Naive thymus-derived CD4-positive, alpha-beta T cell (primary cell): ENCODE measurements at places on chromosomes 1 and 21.

DNA sequence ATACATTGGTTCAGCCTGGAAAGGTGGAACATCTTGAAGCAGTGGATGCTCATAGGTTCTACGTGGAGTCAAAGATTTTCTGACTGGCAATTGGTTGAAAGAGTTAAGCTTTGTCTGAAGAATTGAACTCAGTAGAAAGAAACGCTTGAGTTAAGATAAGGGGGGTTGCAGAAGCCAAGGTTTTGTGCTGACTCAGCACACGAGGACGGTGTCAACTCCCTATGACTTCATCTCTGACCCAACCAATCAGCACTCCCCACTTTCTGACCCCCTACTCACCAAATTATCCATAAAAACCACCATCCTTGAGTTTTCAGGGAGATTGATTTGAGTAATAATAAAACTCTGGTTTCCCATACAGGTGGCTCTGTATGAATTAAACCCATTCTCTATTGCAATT lies 2.5 kb upstream of the PINK1 start:
- no peak for DNase-seq

- no peak for DNase-seq
Measured at GRCh38 chr1:60008500-60008899, 65.1 kb downstream of the C1orf87 start.

DNA sequence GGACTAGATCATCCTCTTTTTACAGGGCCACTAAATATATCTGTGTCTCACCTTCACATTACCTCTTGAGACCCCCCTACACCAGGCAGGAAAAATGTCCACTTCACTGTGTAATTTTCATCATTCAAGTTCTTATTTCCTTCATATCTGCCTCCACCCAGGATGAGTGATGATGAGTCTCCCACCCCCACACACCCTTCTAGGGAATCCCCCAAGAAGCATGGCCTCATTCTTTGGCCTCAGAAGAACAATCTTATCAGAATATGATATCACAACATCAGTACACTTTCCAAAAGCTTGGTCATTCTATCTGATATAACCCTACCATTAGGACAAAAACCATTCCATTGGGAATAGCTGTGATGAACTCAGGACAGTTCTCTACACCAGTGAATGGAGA lies 170.3 kb upstream of the DUSP10 start:
- DNase-seq, result no peak

- no peak for DNase-seq
Measured at GRCh38 chr1:115642168-115643072, 650 bp downstream of the VANGL1 start.

- DNase-seq, result peak; percentile 60
Measured at GRCh38 chr1:15994590-15995351, 9.3 kb upstream of the SRARP start.

DNA sequence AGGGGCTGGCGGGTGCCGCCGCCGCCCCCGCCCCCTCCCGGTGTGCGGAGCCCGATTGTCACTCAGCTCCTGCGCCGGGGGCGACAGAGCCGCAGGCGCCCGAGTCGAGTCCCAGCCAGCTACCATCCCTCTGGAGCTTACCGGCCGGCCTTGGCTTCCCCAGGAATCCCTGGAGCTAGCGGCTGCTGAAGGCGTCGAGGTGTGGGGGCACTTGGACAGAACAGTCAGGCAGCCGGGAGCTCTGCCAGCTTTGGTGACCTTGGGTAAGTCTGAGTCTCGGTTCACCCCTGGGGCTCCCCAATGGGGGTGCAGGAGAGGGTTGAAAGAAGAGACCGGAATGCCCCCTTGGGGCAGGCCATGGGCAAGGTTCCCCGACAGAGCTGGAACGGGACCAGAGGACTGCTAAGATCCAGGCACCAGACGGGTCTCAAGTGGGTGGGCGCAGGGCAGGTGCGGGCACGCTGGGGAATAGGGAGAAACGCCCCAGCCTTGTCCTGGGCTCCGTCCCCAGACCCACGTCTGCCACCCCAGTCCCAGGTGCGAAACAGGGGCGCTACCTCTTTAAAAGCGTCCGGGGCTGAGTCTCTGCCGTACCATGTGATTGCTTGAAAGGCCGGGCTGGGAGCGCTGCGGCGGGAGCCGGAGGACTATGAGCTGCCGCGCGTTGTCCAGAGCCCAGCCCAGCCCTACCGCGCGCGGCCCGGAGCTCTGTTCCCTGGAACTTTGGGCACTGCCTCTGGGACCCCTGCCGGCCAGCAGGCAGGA lies at the start of gene ADORA1:
TSS of gene ADORA1 (plus strand) at position 61 of the 765 bp plus-strand sequence. CDS start 1,116 bp downstream, outside the sequence.
- DNase-seq, result peak; percentile 19

- DNase-seq, result no peak
Measured at GRCh38 chr1:77044133-77044849, 174.9 kb downstream of the PIGK start.

- DNase-seq, result no peak
Measured at GRCh38 chr1:44002606-44003157, 11.3 kb downstream of the CCDC24 start.

- DNase-seq, result peak; percentile 95
Measured at GRCh38 chr1:35192853-35193664, at the start of gene SFPQ. TSS of gene SFPQ (minus strand) at chr1:35193145. CDS start at chr1:35193049, 96 bp downstream.

- DNase-seq, result no peak
Measured at GRCh38 chr1:167086033-167086432, 4.1 kb downstream of the GPA33 start.

DNA sequence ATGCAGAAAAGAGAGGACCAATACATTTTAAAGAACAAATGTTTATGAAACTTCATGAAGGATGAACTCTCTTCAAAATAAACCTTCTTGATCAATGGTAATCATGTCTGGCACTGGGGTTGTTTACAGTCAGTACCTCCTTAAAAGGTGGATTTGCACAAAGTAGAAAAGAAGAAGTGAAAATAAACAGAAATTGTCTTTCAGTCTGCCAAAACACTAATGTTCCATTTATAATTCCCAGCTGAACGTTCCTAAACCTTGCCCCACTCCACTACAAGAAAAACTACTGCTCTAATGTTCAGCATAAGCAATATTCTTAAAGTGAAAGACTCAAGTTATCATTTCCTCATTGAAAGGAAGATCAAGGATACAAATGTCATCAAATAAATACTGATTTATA lies 86.2 kb downstream of the EIF4G3 start:
- no peak for DNase-seq

- no peak for DNase-seq
Measured at GRCh38 chr1:87757676-87758075, 429.0 kb downstream of the LMO4 start.

DNA sequence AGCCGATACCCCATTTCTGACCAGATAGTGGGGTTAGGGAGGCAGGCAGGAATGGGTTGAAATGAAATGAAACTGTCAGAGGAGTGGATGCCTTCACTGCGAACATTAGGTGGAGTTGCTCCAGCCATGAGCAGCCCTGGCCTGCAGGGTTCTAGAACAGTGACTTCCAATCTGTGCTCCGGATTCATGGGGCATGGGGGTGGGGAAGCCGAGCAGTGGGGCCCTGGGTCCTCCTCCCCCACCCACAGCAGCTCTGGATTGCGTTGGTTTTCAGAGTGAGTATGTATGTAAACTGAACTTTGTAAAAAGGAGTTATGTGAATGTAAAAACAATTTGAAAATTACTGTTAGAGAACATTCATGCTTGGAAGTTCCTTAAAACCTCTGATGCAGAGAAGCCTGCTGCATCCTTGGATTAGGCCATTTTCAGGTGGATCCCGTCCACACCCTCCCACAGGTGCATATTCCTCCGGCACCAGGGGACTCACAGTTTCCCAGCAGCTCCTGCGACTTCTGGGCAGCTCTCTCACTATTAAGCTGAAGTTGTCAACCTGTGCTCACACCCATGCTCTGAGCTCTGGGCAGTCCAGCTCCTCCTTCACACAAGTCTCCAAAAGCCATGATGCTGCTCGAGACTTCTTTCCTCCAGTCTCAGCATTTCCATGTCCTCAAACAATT lies 54.4 kb upstream of the EDN2 start:
- no peak for DNase-seq

GRCh38 chr21:44319407-44320065 lies 19.7 kb downstream of the CFAP410 start:
- DNase-seq, result no peak

- DNase-seq, result no peak
Measured at GRCh38 chr21:45917241-45917640, 64.3 kb upstream of the COL6A1 start.

GRCh38 chr1:24969596-24970398 lies 39.7 kb upstream of the RUNX3 start:
- DNase-seq, result no peak

- no peak for DNase-seq
Measured at GRCh38 chr1:72433591-72433990, 151.3 kb upstream of the NEGR1 start.

DNA sequence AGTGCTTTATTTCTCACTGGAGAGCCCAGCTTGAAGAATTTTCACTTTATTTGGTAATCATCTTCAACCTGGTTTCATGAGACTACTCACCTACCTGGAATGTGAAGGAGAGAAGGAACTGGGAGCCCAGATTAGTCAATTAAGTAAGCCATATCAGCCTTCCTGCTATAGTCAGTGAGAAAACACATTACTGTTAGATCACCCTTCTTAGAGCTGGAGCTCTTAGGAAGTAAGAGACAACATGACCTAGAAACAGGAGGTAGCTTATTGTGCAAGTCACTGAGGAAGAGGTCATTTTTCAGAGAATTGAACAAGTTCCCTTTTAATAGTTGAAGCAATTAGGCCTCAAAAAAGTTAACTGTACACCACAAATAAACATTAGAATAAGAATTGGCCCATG lies 49.2 kb upstream of the TEKT2 start:
- DNase-seq, result no peak

DNA sequence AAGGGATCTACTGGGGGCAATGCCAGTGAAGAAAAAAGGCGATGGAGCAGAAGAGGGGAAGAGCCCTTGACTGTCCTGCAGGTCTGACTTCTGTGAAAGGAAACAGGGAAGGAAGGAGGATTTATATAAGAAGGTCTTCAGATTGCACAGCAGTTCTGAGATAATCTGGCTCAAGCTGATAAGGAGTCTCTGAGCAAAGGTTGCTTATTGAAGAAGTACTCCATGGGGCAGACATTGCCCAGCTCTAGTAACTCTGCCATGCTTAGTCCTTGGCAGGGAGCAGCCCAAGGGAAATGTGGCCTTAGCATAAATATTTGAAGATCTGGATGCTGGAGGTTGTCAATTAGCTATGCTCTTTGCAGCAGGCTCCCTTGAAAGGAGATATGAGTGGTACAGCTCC lies 15.9 kb upstream of the TTF2 start:
- no peak for DNase-seq

GRCh38 chr21:43805275-43805800 lies 16.0 kb downstream of the RRP1 start:
- DNase-seq, result no peak

DNA sequence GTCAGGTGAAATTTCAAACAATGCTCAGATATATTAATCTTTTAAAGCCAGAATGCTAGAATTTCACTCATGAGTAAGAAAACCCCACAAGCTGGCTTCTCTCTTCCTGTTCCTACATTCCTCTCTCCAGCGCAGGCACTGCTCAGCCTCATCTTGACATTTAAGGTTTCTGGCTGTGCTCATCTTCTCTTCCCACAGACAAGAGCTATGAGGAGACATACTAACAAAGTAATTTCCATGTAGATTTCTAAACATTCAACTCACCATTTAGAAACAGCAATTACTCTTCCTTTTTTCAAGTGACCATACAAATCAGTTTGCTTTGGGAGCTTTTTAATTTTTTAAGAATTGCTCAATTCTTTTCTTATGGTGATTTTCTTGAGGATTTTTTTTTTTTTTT lies 7.8 kb upstream of the LRRC8D start:
- DNase-seq, result no peak

GRCh38 chr1:33349081-33349759 lies 28.3 kb upstream of the A3GALT2 start:
- peak; percentile 18 for DNase-seq

DNA sequence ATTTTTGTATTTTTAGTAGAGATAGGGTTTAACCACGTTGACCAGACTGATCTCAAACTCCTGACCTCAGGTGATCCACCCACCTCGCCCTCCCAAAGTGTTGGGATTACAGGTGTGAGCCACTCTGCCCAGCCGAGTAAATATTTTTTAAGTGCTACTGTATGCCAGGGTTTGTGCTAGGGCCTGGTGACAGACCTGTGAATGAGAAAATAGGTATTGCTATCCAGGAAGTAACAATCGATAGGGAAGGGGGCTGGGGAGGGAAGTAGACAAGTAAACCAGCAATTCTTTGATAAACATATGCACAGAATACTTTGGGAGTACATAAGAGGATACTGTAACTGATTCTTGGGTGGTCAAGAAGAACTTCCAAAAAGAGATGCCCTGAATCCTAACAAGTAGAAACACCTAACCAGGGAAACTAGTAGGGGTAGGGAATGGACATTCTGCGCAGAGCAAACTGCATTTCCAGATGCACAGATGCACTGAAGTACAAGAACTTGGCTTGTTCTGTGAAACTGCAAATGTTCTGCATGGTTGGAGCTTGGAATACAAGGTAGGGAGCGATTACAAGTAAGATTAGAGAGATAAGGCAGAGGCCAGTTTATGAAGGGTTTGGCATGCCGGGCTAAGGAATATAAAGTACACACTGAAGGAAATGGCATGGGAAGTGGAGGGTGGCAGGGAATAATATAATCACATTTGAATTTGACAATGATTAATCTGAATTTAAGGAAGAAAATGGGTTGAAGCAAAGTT lies 19.0 kb upstream of the DOCK7 start:
- DNase-seq, result no peak

DNA sequence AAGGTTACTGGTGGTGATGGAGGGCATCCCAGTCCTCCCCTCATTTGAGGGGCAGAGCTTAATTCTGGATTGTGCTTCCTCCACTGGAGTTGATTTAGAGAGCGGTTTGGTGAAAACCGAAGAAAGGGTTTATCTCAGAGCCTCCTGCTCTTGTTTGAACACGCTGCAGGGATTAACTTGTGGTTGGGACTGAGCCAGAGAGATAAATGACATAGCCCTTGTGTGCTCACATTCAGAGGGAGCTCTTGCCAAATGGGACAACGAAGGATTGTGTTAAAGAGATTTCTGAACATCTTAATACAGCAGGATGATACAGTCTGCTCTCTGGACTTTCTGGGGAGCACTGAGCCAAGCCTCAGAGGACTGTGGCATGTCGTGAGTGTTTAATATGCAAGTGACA lies 308.2 kb downstream of the DISC1 start:
- no peak for DNase-seq

DNA sequence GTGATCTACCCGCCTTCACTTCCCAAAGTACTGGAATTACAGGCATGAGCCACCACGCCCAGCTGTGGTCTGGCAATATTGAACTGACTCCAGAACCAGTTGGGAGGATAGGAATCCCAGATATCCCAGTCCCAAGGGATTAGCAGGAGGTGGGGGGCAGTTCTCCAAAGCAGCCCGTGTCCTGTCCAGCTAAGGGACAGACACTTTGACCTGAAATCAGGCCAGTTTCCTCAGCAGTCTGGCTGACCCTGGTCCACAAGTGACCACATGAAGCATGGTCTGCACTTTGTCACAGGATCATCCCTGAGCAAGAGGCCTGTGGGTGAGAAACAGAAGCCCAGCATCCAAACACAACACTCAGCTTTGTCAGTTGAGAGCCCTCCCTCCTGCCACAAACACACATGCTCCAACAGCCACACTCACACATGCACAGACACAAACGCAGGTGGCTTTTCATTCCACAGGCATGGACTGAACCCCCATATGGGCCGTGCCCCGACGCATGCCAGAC lies 2.7 kb upstream of the FDPS start:
- no peak for DNase-seq

GRCh38 chr1:169217636-169218035 lies 111.1 kb downstream of the ATP1B1 start:
- no peak for DNase-seq

GRCh38 chr1:151356696-151357095 lies 9.6 kb upstream of the RFX5 start:
- no peak for DNase-seq

GRCh38 chr1:248704606-248705005 lies 2.0 kb upstream of the OR14I1 start:
- DNase-seq, result no peak
